ENCODE measurements at places on chromosomes 4 and X. TPM values are rescaled to one million over a fixed set of nuclear protein-coding genes. Genes with fewer than 3 reads are reported as not detected.
A peak's percentile ranks its signal among the peaks of the same experiment; 100 is the strongest.

DNA sequence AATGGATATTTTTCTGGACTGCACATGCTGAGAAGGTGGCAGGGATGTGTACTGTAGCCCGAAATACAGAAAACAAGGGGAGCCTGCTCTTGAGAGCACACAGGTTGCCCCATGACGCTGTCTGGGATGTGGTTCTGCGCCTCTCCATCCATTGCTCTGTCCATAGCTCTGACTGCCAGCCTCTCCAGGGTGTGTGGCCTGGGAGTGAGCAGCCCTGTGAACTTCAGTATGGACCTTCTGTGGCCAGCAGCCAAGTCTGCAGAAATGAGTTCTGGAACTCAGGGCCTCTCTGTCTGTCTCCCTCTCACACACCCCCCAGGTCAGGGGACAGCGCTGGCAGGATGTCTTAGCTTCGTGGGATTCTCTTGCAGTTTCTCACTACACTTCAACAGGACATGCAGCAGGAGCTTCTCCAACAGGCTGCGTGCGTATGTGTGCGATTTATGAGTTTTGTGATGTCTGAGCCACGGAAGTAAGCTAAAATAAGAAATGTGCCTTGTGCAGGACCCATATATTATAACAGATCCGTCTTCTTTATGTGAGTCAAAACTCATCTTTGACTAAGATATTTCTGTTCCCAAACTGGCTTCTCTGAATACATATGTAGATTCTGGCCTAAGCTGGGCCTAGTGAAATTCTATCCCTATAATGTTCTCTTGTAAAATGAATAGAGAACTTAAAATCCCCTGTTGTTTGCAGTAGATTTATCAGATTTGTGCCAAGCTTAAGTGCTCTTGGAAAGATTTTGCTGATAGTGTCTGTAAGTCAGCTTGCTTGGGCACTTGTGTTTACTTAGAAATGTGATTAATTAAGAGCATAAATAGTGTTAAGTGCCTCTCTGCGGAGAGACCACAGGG, 40.0 kb downstream of the PROM1 start:
- no peak overlapping the region for H3K27ac ChIP-seq
- no peaks in the 10 kb centered on the region for H3K27me3 ChIP-seq
- no peak overlapping the region for H3K4me3 ChIP-seq
- no peaks in the 10 kb centered on the region for H3K4me1 ChIP-seq
- no peak for DNase-seq

DNA sequence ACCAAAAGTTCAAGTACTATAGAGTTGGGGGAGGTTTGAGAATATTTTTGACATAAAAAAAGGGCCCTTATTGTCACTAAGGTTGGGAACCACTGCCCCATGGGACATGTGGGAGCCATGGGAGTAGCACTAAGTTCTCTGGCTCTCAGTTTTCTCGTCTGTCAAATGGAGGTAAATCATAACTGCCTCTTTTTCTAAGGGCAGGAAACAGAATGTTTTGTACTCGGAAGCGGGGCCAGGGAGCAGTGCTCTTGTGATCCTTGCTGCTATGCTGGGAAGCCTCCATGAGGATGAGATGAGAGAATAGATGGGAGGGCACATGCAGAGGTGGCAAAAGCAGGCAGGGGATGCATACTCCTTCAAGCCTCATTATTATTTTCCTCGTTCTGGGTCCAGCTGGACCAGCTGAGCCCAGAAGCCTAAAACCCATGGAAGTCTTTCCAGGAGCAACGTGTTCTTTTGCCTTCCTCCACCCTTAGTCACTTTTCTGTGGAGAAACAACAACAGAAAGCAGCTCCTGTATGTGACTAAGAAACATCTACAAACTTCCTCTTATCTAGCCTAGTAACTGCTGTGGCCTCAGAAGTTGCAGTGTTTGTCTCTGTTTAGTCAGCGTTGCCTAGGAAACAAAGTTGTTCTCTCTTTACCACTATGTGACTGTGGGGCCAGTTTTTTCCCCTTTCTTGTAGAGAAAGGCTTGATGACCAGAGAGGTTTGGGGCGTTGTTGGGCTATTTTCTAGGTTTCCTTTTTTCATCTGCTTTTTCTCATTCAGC, 64.8 kb downstream of the TSC22D3 start:
- DNase-seq: peak; percentile 89
- no peaks in the 10 kb centered on the region for H3K27me3 ChIP-seq
- peaks cover 65% of the 10 kb centered on the region for H3K4me1 ChIP-seq
- peaks cover 24% of the 10 kb centered on the region for H3K36me3 ChIP-seq
- H3K27ac ChIP-seq: peak overlapping the region; percentile 95
- H3K4me3 ChIP-seq: peak overlapping the region; percentile 29

The PDCL2 gene
- polyA plus RNA-seq: not detected

The GAGE2A gene
- polyA plus RNA-seq: not detected

The MAGEA11 gene
- not detected for polyA plus RNA-seq

The EREG gene
- not detected for polyA plus RNA-seq

GRCh38 chrX:134684956-134685355, 26.7 kb upstream of the PLAC1 start:
- H3K4me1 ChIP-seq: no peaks in the 10 kb centered on the region
- H3K27me3 ChIP-seq: no peaks in the 10 kb centered on the region
- no peak overlapping the region for H3K4me3 ChIP-seq
- DNase-seq: no peak
- no peak overlapping the region for H3K27ac ChIP-seq

The TREX2 gene
- 0.63 TPM for polyA plus RNA-seq

GRCh38 chrX:106249706-106250379, 81.7 kb downstream of the PWWP3B start:
- H3K27me3 ChIP-seq: no peaks in the 10 kb centered on the region
- H3K36me3 ChIP-seq: no peaks in the 10 kb centered on the region
- H3K4me1 ChIP-seq: no peaks in the 10 kb centered on the region
- DNase-seq: no peak

The SLC4A4 gene
- polyA plus RNA-seq: 1.4 TPM

The NWD2 gene
- not detected for polyA plus RNA-seq

DNA sequence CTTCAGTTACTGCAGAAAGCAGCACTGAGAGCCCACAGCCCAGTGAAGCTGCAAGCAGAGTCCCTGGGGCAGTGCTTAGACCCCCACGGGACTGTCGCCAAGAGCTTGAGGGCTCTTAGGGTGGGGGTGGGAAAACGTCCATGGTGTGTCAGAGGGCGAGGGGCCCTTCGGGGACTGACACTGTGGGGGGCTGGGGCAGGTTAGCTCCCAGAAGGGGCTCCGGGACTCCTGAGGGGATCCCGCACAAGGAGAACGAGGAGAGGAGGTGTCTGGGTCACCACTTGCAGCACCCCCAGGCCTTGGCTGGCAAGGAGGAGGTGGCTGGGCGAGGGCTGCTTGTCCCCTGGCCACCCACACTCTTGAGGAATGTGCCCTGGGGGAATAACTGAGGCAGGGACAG, 20.8 kb downstream of the NAT8L start:
- H3K4me3 ChIP-seq: no peak overlapping the region
- H3K27me3 ChIP-seq: no peaks in the 10 kb centered on the region
- no peak overlapping the region for H3K27ac ChIP-seq
- H3K36me3 ChIP-seq: no peaks in the 10 kb centered on the region

GRCh38 chrX:151084454-151084853, 91.9 kb upstream of the GPR50 start:
- peaks cover 4% of the 10 kb centered on the region for H3K27me3 ChIP-seq
- no peak overlapping the region for H3K27ac ChIP-seq
- H3K36me3 ChIP-seq: no peaks in the 10 kb centered on the region
- no peak for DNase-seq

The PRDM5 gene
- 0.24 TPM for polyA plus RNA-seq
